ENCODE measurements at places on chromosomes 1 and 21.

DNA sequence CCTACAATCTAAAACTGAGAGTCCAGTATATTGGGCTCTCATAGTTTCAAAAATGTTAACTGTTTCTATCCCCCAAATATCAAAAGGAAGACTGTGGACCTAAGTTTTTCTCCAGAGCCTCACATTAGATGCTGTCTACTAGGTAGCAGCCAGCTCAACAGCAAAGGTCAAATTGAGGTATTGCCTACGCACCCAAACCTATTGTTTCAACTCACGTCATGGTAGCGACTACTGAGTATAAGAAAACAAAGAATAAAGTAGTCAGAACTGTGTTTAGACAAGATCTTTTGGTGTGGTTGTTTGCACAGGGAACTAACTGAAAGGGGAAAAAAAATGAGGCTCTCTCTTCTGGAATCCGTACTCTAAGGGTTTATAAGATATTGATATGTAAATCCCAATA is 173.2 kb downstream of the LBR start:
- no peak for DNase-seq

GRCh38 chr1:66779475-66780078 is 21.5 kb downstream of the INSL5 start:
- DNase-seq: no peak

DNA sequence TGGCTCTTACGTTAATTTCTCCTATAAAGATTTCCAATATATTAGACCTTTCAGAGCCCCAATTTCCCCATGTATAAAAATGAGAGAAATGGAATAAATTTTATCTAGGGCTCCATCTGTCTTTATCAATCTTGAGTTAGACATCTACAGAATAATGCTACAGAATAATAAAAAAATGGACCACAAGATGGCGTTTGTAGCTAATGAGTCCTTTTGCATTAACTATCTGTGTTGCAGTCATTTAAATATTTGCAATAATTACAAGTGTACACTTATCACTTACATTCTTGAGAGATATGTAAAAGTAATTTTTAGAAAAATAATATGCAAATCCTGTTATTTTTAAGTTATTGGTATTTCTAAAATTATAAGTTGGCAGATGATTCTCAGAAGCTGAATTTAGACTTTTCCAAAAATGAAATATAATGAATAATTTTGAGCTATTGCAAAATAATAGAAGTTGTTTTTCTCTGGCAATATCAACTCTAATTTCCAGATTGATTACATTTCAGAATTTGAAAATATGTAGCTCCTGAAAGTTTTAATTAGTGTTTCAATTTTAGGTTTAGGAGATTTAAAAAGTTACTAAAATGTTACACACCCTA is 87.7 kb downstream of the SNX7 start:
- DNase-seq: no peak

GRCh38 chr1:177338376-177338775 is 167.6 kb downstream of the BRINP2 start:
- no peak for DNase-seq

GRCh38 chr1:44500181-44501046 is 95.4 kb downstream of the RNF220 start:
- DNase-seq: no peak

DNA sequence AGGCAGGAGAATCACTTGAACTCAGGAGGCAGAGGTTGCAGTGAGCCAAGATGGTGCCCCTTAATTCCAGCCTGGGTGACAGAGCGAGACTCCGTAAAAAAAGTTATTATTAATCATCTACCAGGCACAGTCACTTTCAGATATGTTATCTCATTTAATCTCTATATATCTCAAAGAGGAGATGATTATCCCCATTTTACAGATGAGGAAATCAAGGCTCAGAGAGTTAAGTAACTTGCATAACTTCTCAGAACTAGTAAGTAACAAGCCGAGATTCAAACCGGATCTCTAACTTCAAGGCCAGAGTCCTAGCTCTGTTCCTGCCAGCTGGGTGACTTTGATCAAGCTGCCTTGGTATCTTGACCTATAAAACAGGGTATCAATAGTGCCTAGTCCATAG is 17.5 kb downstream of the DIO1 start:
- no peak for DNase-seq

- no peak for DNase-seq
These were observed 20.5 kb downstream of the PRDM16 start for GRCh38 chr1:3089490-3089889.

GRCh38 chr21:27265949-27266348 is 299.1 kb upstream of the ADAMTS5 start:
- no peak for DNase-seq

DNA sequence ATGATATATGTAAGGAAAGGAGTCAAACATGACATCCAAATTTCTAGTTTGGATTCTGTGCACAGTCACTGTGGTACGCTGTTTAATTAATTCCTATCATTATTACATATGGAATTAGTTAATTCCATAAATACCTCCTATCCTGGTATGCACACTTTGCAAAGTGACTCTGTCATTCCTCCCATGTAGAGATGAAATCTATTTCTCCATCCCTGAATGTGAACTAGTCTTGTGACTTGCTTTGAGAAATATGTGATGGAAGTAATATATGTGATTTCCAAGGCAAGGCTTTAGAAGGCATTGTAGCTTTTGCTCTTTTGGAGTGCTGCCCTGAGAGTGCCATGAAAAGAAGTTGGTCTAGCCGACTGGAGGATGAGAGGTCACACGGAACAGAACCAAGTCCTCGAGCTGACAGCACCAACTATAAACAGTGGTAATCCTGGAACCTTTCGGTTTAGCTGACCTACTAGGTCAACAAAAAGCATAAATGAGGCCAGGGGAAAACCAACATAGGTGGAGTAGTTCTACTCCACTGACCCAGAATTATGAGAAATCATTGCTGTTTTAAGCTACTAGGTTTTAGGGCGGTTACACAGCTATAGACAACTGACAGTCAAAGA is 1.5 kb downstream of the SELENOF start:
- no peak for DNase-seq

- DNase-seq: no peak
These were observed 3.9 kb upstream of the RPTN start for GRCh38 chr1:152162792-152163463.

DNA sequence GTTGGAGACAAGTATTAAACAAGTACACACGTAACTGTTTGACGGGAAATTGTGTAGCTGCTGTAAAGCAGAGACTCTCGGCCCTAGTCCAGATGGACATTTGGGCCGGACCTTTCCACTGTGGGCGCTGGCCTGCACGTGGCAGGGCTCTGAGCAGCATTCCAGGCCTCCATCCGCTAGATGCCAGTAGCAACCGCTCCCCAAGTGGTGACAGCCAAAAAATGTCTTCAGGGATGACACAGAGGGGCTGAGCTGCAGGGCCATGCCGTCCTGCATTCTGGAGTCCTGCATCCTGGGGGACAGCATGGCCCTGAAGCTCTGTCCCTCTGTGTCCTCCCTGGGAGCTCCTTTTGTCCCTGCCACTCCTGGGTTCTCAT is 24.8 kb downstream of the A3GALT2 start:
- no peak for DNase-seq

DNA sequence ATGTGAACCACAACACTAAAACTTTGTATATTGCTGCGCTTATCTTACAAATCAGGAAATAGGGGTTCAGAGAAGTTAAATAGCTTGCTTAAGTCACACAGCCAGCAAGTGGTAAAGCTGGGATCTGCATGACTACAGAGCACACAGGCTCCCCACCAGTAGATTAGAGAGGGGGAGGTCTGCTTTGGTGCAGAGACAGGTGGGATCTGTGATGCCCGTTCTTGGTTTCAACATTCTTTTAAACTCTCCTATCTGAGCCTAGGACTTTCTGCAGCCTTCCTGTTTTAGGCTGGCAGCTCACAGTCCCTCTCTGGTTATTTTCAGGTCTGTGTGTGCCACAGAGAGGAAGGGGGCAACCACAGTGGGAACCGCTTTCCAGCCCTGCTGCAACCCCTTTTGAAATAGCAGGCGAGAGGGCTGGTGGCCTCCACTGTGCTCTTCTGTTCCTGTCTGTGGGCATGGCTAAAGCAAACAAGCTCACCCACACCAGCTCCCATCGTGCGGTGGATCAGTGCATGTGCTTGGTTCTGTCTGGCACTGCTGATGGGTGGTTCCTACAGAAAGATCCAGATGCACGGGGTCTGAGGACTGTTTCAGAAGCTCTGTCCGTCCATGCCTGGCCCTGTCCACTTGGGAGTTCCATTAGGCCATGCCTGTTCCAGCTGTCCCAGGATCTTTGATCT is 1.7 kb upstream of the IL6R start:
- DNase-seq: no peak

DNA sequence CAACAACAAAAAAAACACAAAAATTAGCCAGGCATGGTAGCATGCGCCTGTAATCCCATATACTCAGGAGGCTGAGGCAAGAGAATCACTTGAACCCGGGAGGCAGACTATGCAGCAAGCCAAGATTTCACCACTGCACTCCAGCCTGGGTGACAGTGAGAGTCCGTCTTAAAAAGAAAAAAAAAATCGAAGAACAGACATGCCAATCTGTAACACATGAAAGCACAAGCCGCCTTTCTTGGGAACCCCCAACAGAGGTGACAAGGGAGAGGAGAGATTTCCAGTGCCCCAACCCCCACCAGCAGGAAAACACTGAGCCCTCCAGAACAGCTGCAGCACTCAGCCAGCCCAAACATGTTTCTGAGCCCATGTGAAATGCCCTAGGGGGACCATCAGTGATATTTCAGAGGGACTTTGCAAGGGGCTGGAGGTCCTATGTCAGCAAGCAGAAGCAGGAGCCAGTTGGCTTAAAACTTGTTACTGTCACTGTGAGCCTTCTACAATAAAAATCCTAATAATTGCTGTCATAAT is 14.2 kb upstream of the EFNA1 start:
- no peak for DNase-seq

- DNase-seq: no peak
These were observed 414.7 kb upstream of the PROX1 start for GRCh38 chr1:213572912-213573647.

DNA sequence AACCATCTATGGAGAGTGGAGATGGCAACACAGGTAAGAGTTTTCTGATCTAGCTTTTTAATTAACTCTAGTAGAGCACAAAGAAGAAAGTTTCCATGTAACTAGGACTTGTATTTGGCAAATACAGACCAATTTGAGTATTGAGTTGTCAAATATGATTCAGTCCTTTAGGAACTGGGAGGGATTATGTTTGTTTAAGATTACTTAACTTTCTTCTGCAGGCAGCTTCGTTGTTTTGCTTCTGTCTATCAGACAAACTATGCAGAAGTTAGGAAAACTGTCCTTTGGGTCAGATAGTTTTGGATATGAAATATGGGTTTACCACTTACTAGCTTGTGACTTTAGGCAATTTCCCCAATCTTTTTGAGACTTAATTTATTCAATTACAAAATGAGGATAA is 111.8 kb downstream of the POU2F1 start:
- no peak for DNase-seq

GRCh38 chr1:16321176-16321867 is 31.0 kb downstream of the FBXO42 start:
- no peak for DNase-seq

GRCh38 chr1:12617511-12617900 is 504 bp downstream of the DHRS3 start:
- no peak for DNase-seq

- no peak for DNase-seq
These were observed 153.7 kb downstream of the ELAVL4 start for GRCh38 chr1:50262436-50262835.

DNA sequence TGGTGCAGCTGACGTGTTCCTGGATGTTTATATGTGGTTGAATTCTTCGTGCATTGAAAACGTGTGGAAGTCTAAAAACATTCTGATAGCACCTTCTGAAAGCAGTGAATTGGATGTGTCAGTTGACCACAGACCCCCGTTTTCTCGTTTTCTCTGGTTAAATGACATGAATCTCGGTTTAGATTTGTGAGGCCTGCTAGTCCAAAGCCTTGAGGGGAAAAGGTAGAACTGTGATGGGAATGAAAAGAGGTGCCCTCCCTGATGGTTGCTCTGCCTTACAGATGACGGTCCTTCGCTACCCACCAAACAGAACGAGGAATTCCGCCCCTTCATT is 8.9 kb downstream of the RER1 start:
- no peak for DNase-seq

DNA sequence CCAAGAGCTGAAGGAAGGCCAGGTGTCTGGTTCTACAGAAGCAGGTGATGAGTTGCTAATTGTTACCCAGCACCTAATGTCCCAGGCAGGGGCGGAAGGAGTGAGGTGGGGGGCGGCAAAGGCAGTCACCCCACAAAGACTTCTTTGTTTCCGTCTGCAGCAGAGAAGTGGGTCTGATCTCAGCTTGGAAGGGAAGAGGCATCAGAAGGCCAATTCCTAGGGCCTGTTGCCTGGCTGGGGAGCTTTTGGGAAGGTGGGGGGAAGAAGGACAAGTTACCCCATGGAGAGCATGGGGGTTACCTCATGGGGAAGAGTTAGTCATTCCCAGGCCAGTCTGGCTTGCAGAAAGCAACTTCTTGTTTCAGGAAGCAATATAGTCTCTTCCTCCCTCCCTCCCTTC is 10.9 kb downstream of the IGSF21 start:
- DNase-seq: no peak

GRCh38 chr1:39413902-39414528 is 77.4 kb upstream of the BMP8A start:
- DNase-seq: peak; percentile 20

- no peak for DNase-seq
These were observed 136.3 kb downstream of the GPR52 start for GRCh38 chr1:174584071-174584470.

DNA sequence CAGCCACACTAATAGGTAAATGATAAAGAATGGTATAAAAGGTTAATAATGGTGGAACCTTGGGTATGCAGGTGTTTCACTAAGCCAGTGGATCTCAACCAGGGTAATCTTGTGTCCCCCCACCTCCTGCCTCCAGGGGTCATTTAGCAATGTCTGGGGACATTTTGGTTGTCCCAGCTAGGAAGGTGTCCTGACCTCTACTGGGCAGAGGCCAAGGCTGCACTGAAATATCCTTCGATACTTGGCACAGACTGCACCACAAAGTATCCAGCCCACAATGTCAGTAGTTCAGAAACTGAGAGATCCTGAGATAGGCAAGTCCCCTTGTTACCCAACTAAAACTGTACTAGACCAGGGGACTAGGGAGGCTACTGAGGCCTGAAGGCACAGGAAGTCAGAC is 113.6 kb upstream of the TIAM1 start:
- DNase-seq: peak; percentile 27

DNA sequence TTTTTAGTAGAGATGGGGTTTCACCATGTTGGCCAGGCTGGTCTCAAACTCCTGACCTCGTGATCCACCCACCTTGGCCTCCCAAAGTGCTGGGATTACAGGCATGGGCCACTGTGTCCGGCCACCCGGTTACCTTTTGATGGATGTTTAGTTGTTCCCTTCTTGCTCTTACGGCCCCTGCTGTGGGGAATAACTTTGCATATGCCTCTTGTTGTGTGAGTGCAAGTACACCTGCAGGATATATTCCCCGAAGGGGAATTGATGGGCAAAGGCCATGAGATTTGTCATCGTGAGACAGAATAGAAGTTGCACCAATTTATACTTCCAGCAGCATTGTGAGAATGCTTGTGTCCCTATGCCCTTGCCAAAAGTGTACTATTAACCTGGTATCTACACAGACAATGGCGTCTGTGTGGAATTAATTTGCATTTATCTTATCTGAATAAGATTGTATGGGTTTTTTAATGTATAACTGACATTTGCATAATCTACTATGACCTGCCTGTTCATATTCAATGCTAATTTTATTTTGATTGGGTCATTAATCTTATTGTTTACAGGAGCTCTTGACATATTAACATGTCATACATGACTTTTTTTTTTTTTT is 8.1 kb downstream of the IL6R start:
- no peak for DNase-seq
